ENCODE measurements at places on chromosomes 2 and 18. TPM values are rescaled to one million over a fixed set of nuclear protein-coding genes. Genes with fewer than 3 reads are reported as not detected.

The NEB gene
- 4,041 TPM for total RNA-seq

The LINC00305 gene
- not detected for total RNA-seq

The SFTPB gene
- 0.25 TPM for total RNA-seq

GRCh38 chr2:160271171-160272086, 71.4 kb upstream of the ITGB6 start:
- peak overlapping the region; percentile 93 for H3K27ac ChIP-seq
- no peaks in the 10 kb centered on the region for H3K36me3 ChIP-seq
- H3K4me3 ChIP-seq = peak overlapping the region; percentile 69
- H3K27me3 ChIP-seq = no peaks in the 10 kb centered on the region
- peaks cover 21% of the 10 kb centered on the region for H3K4me1 ChIP-seq
- DNase-seq = no peak

The POTEJ gene
- total RNA-seq = not detected

DNA sequence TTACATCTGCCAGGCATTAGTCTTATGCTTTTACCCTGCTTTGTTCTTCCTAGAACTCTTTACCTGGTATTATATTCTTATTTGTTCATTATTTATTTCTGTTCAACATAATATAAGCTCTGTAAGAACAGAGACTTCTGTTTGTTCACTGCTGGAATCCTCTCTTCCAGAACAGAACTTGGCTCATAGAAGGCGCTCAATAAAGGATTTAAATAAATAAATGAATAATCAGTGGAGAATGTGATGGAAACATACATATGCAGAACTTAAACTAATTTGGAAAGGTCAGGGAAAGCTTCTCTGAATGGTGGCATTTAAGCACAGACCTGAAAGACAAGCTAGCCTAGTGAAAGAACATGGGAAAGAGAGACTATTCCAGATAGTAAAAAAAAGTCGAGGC, 24.3 kb downstream of the NCKAP1 start:
- no peaks in the 10 kb centered on the region for H3K36me3 ChIP-seq
- no peak overlapping the region for H3K27ac ChIP-seq
- no peak for DNase-seq
- H3K27me3 ChIP-seq = no peaks in the 10 kb centered on the region
- H3K4me3 ChIP-seq = no peak overlapping the region
- peaks cover 76% of the 10 kb centered on the region for H3K4me1 ChIP-seq

The ANKZF1 gene
- total RNA-seq = 9.3 TPM

The GKN2 gene
- not detected for total RNA-seq

- no peak for DNase-seq
- no peaks in the 10 kb centered on the region for H3K4me1 ChIP-seq
- no peak overlapping the region for H3K27ac ChIP-seq
- no peaks in the 10 kb centered on the region for H3K36me3 ChIP-seq
- H3K27me3 ChIP-seq = no peaks in the 10 kb centered on the region
- H3K4me3 ChIP-seq = no peak overlapping the region
Measured at GRCh38 chr2:62267696-62268095, 71.8 kb downstream of the B3GNT2 start.

The APCDD1 gene
- 1.4 TPM for total RNA-seq

The TPO gene
- 2.4 TPM for total RNA-seq

DNA sequence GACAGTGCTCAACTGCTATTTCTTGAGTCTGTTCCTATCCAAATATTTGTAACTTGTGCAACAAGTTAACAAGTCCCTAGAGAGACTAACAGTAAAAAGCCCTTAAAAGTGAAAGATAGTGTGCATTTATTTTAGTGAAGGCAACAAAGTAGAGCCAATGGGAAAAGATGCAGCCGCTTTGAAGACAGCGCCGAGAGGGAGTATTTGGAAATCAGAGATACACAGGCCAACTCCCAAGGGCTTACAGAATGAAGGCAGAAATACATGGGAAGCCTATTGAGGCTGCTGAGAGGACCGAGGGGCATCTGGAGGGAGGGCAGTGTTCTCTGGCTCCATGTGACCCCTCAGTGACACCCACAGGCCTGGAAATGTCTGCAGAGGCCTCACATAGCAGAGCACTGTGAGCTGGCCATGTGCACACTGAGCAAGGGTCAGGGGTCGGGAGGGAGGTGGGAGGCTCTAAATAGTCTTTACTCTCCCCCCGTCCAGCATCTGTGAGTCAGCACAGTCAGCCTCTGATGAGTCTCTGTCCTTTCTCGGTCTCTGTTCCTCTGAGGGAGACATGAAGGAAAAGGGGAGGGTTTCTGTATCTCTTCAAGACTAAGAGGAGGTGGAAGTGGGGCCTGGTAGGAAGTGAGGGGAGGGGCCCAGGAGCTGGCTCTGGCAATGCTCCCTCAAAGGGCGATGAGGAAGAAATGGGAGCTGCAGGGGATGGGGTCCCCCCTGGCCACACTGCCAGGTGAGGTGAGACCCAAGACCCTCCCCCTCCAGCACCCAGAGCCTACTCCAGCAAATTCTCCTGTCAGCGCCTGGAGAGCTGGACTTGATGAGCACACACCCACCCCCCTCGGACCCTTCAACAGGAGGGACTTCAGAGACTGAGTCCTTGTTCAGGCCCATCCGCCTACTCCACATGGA, 133.6 kb downstream of the SP3 start:
- no peaks in the 10 kb centered on the region for H3K27me3 ChIP-seq
- H3K36me3 ChIP-seq = no peaks in the 10 kb centered on the region
- H3K4me3 ChIP-seq = no peak overlapping the region
